Progenitor cell of endocrine pancreas (in vitro differentiated cells): ENCODE measurements at places on chromosomes 5 and 9. TPM values are rescaled to one million over a fixed set of nuclear protein-coding genes. Genes with fewer than 3 reads are reported as not detected.

PCDHGA5 gene
- total RNA-seq = 0.69 and 0.71 TPM in 2 replicates

WWC1 gene
- total RNA-seq = 62.3 and 70.3 TPM in 2 replicates

MEIKIN gene
- not detected in 2 replicates for total RNA-seq

DBH gene
- total RNA-seq = not detected in 2 replicates

ENDOG gene
- total RNA-seq = 14.7 and 18.0 TPM in 2 replicates

MTMR12 gene
- total RNA-seq = 30.6 and 30.9 TPM in 2 replicates

MLANA gene
- total RNA-seq = not detected in 2 replicates

GCNT1 gene
- 57.1 and 69.3 TPM in 2 replicates for total RNA-seq

GRCh38 chr9:83000765-83001164, 62.2 kb downstream of the RASEF start:
- no peak for DNase-seq

DNA sequence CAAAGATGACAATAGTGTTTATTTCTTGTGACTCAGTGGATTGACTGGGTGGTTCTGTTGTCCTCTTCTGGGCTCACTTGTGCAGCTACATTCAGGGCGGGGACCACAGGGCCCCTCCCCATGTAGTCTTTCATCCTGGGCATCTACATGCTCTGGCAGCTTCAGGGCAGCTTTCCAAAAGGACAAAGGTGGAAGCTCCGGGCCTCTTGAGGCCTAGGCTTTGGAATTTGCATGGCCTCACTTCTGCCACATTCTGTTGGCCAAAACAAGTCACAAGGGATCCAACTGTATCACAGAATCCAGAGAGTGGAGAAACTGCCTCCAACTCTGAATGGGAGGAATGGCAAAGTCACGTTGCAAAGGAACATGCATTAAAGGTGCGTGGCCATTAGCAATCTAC, 64.3 kb downstream of the ARHGAP26 start:
- no peak for DNase-seq

GRCh38 chr9:83477120-83477519, 61.1 kb downstream of the FRMD3 start:
- no peak for DNase-seq

DNA sequence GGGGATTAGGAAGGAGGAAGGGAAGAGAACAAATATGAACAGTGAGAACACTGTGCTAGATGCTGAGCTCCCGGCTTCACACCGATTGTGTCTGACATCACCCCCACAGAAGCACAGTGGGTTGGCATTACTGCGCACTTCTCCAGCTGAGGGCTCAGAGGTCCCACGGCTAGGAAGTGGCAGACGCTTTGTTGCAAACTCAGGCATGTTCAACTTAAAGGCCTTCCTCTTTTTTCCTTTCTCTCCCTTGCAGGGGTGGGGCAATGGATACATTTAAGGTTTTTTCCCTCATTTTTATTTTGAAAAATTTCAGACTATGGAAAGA, 15.5 kb upstream of the SHB start:
- no peak for DNase-seq

- no peak for DNase-seq
Observed at GRCh38 chr9:104572612-104573011, 3.6 kb downstream of the OR13C8 start.

- DNase-seq = peak; percentile 27
Observed at GRCh38 chr5:179679014-179679674, 1.7 kb downstream of the CBY3 start.

DNA sequence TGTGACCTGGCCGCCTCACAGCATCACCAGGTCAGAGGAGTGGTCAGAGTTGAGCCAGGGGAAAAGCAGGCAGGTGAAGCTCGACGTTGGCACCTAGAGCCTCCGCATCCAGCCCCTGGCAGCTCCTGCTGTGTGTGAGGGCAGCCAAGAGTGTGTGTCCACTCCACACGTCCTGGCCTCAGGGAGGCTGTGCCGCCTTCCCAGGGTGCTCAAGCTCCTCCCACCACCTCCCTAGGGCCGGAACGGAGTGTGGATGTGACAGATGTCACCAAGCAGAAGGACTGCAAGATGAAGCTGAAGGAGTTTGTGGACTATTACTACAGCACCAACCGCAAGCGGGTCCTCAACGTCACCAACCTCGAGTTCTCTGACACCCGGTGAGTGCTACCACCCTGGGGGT, 72.5 kb downstream of the PHF2 start:
- DNase-seq = peak; percentile 5

- no peak for DNase-seq
Observed at GRCh38 chr5:1139331-1140170, 27.7 kb upstream of the SLC12A7 start.

DNA sequence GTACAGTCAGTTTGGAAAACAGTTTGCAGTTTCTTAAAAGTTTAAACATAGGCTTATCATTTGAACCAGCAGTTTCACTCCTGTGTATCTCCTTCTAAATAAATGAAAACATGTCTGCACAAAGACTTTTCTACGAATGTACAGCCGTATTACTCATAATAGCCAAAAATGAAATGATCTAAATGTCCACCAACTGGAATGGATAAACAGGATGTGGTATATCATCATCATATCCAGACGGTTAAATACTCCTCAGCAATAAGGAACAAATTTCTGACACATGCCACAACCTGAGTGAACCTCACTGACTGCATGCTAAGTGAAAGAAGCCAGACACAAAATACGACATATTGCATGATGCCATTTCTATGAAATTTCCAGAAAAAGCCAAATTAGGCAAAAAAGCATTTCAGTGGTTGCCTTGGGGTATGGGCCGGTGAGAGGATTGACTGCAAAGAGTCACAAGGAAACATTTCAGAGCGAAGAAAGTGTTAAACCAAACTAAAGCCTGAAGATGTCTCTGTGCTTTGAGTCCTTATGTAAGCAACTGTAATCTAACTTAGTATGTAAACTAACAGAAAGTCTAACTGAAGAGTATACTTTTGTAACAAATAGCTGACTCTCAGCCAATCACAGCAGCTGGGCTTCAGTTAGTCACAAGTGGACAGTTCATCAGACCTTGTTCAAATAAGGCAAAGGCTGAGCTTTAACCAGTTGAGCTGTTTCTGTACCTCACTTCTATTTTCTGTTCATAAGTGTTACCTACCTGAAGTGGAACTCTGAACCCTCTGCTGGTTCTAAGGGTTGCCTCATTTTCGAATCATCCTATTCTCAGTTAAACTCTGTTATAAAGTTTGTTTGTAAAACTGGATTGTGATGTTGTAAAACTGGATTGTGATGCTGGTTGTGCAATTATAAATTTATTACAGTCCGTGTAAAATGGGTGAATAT, 65.2 kb downstream of the TRIO start:
- DNase-seq = no peak

DNA sequence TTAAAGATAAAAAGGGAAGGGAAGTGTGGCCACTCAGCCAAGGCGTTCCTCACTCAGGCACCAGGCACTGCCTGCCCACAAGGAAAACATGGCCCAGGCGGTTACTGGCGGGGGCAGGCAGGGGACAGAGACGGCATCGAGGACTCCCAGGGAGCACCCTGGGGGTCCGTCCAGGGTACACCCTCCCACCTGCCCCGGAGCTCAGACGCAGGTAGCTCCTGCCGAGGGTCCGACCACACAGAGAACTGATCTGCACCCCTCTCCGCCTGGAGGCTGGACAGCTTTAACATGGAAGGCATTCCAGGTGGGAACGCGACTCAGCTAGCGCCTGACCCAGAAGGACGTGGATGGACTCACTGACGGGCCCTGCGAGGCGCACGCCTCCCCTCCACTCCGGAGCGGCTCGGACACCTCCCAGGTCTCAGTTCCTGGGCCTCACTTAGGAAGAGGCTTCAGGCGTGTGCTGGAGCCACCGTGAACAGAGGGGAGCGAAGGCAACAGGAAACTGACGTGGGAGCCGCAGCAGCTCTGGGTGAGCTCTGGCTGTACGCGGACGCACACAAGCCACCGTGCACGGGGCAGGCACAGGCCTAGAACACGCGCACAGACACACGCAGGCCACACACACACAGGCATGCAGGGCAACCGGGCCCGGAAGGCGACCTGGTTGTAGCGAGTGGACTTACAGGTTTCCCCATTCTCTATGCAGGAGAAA, 47.5 kb downstream of the NKD2 start:
- no peak for DNase-seq
